ENCODE measurements at places on chromosomes 7 and 10. TPM values are rescaled to one million over a fixed set of nuclear protein-coding genes. Genes with fewer than 3 reads are reported as not detected.

The CXCL12 gene
- 32.4 TPM for polyA plus RNA-seq

DNA sequence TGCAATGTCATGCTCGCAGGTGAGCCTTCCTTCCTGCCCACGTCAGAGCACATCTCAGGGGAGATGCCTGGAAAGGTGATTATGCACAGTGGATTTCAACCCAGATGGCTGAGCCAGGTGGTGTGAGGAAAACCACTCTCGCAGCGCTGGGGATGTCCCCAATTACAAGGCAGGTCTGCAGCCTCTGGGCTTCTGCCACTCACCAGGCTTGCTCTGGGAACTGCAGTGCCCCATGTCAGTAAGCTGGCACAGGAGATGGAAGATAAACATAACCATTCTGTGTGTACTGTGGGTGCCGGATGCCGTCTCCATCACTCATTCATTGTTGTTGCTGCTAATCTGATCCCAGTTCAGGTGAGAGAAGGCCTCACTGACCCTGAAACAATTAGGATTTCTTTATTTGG lies 222.9 kb upstream of the PITRM1 start:
- no peak for DNase-seq

GRCh38 chr7:105796365-105796764 lies 80.0 kb downstream of the ATXN7L1 start:
- no peak for DNase-seq

The CTTNBP2 gene
- 2.7 TPM for polyA plus RNA-seq

DNA sequence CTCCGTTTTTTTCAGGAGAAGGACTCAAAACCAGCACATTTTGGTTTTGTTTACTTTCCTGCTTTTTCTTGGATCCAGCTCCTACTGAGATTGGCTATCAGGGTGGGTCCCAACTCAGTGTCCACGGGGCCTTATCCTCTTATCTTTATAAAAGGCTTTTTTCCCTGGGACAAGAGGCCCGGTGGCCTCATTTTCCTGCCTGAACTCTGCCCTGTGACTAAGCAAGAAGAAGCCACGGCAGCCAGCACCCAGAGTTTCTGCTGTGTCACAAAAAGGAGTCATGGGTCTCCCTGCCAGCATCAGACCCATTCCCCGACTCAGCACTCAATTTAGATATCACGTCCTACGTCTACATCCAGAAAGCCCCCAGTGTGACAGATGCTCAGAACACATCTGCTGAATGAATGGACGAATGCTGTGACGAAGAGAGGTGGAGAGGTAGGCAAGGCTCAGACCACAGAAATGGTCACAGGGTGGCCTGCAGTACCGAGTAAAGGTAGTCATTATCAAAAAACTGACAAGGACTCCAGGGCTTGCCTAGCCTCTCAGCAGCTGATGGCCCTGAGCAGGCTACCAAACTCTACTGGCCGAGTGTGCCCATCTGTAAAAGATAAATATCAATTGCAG lies 16.7 kb downstream of the DLG5 start:
- peak; percentile 91 for DNase-seq

The WIPF3 gene
- 1.6 TPM for polyA plus RNA-seq

GRCh38 chr10:8418631-8419030 lies 364.1 kb downstream of the GATA3 start:
- DNase-seq, result no peak

- DNase-seq, result no peak
These were observed 117.3 kb downstream of the FANK1 start for GRCh38 chr10:126013489-126014281.

DNA sequence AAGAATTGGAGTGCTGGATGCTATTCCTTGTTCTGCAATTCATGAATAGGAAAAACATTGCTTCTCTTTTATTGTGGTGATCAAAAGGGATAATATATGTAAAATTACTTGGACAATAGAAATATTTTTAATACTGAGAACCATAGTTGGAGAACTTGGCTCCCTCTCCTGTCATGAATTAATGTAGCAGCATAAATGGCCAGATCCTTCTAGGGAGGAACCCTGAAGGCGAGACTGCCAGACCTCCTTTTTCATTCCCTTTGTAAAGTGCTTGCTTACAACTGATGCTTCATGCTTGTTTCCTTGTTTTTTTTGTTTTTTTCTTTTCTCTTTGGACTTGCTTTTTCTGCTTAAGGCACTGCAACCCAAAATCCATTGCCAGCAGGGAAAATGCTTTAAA lies 233.6 kb downstream of the SH2D4B start:
- DNase-seq, result no peak

DNA sequence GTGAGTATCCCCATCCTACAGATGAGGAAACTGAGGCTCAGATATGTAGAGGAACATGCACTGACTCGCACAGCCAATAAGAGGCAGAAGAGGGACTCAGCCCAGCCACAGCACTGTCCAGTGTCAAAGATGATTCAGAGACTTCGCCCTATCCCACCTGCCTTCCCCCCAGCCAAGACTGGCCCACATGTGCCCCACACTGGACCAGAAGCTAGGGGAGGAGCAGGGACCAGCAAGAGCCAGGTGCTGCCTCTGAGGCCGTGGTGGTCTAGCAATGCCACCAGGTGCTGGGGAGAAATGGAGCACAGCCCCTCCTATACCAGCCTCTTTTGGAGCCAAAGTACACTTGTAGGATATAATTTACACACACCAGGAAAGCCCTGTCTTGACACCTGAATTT lies 22.3 kb downstream of the GRID1 start:
- no peak for DNase-seq
